ENCODE measurements at places on chromosomes 16 and 17.

- no peak for DNase-seq
These were observed 589.7 kb downstream of the CDH11 start for GRCh38 chr16:64532117-64532516.

- DNase-seq, result no peak
These were observed 109.7 kb downstream of the VAT1L start for GRCh38 chr16:77897831-77898605.

DNA sequence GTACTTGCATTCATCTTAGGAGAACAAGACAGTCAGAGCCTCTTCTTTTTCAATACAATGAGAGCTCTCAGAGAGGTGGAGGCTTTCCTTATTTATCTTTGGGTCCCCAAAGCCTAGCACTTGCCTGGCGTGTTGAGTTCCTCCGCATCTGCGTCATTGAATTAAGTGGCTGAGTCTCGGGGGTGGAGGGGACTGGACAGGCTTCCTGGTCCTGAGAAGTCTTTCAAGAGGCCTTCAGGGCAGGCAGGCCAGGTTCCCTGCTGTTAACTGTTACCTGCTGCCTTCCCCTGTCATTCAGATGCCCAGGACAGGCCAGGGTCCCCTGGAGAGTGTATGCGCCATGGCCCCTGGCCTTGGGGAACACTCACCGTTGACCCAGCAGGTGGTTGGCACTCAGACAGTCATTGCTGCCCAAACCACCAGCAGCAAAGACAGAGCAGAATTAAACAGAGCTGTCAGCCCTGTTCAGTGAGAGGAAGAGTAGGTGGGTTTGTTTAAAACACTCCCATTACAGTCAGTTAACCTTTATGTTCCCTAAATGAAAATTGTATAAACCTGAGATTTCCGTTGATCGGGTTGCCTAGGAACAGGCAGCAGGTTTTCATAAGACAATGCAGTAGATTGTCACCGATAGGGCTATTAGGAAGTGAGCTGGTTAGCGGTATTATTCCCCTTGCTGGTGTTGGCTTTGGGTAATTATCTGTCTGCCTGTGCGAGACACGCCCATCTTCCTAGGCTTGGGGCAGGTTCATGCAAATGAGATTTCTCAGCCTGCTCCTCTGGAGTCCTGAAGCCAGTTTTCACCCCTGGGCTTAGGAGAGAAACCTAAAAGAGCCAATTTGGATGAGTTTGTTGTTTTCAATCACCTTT, 132.7 kb downstream of the CCDC182 start:
- DNase-seq, result no peak

GRCh38 chr17:64615028-64615677, 47.0 kb downstream of the SMURF2 start:
- no peak for DNase-seq

DNA sequence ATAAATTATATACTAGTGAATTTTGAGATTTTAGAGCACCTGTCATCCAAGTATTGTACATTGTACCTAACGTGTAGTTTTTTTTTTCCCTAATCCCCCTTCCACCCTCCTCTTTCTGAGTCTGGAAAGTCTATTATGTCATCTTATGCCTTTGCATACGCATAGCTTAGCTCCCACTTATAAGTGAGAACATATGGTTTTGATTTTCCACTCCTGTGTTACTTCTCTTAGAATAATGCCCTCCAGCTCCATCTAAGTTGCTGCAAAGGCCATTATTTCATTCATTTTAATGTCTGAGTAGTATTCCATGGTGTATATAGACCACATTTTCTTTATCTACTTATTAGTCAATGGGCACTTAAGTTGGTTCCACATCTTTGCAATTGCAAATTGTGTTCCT, 177.0 kb upstream of the C16orf82 start:
- DNase-seq, result no peak

DNA sequence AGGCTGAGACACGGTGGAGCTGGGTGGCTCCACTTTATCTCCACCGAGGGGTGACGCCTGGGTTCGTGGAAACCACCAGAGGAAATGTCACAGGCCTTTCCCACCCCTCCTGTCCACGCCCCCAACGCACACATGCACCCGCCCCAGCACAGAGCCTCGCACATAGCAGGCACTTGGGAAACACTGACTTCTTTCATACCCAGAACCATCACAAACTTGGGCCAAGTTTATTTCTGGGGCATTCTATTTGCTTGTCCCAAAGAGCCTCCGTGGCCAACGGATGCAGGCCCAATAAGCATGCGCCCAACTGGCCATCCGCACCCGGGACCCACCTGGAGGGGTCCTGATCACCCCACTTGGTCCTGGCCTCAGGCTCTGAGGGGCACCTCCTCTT, 3.3 kb downstream of the BCAR1 start:
- no peak for DNase-seq

All from thoracic aorta (tissue), 2 donors.